ENCODE measurements at places on chromosomes 11 and 22.
A peak's percentile ranks its signal among the peaks of the same experiment; 100 is the strongest.

DNA sequence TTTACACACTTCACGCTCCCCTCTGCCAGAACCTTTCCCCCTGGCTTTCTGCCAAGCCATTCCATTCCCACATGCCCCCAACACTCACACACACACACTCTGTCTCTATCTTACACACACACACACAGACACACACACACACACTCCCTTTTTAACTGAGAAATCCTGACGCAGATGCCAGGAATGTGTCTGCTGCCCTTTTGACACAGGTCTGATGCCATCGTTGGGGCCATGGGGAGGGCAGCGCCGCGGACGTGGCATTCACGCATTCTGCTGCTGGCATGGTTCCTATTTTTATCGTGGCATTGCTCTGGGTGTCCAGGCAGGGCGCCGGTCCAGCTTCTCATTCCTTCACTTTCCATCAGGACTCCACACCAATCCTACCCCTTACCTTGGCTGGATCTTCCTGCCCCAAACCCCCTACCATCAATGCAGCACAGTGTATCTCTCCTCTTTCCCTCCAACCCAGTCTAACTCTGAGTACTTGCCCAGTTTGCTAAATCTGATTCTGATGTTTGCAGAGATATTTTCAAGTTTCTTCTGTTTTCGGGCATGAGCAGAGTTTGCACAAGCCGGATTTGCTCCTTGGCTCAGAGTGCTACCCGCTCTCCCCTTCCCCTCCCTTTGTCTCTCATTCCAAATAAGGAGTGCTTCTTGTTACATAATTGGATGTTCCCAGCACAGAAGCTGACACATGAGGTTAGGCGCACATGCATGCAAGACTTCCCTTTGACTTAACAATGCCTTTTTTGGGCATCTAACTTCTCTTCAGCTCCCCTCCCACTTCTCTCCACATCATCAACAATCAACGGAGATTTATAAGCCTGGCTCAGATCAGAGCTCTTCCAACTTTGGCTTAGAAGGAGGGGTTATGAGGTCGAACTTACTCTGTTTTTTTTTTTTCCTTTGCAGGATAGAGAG is 18.8 kb downstream of the SNX19 start:
- H3K4me1 ChIP-seq = peaks cover 4% of the 10 kb centered on the region
- no peaks in the 10 kb centered on the region for H3K27me3 ChIP-seq
- no peak overlapping the region for H3K4me3 ChIP-seq
- DNase-seq = no peak

- no peaks in the 10 kb centered on the region for H3K36me3 ChIP-seq
- H3K27me3 ChIP-seq = no peaks in the 10 kb centered on the region
- H3K27ac ChIP-seq = no peak overlapping the region
- H3K4me3 ChIP-seq = no peak overlapping the region
Observed at GRCh38 chr11:5317292-5317691, 6.8 kb downstream of the OR51B2 start.

GRCh38 chr22:48404801-48405447 is 1422.7 kb downstream of the BRD1 start:
- H3K4me3 ChIP-seq = no peak overlapping the region
- peak; percentile 44 for DNase-seq
- no peak overlapping the region for H3K27ac ChIP-seq
- peaks cover 10% of the 10 kb centered on the region for H3K27me3 ChIP-seq
- H3K4me1 ChIP-seq = no peaks in the 10 kb centered on the region

GRCh38 chr11:35039076-35039475 is 99.9 kb upstream of the CD44 start:
- no peak for DNase-seq
- no peak overlapping the region for H3K27ac ChIP-seq
- H3K36me3 ChIP-seq = peaks cover 8% of the 10 kb centered on the region
- H3K4me3 ChIP-seq = no peak overlapping the region

All from natural killer cell treated with Interleukin-12 subunit alpha and Interleukin-12 subunit beta and Interleukin-15 and Interleukin-18, amount 100 ng/mL, for 72 hours (primary cell).